Midbrain (tissue), 1 donor: ENCODE measurements at places on chromosomes 1 and 21.
A peak's percentile ranks its signal among the peaks of the same experiment; 100 is the strongest.

- peak; percentile 84 for DNase-seq
These were observed 2.8 kb upstream of the HAPLN2 start for GRCh38 chr1:156616463-156616862.

- no peak for DNase-seq
These were observed 127.4 kb upstream of the HMGB4 start for GRCh38 chr1:33736496-33736895.

DNA sequence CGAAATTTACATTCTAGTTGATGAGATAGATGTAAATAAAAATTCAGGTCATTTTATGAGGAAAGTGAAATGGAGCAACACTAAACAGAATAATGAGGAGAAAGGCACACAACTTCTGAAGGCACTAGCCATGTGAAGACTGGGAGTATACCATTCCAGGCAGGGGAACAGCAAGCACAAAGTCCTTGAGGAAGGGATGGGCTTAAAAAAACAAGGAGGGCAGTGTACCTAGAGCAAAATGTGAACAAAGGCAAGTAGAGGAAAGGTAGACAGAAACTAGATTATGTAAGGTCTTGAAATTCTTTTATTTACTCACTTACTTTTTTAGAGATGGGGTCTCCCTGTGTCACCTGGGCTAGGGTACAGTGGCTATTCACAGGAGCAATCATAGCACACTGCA, 54.1 kb upstream of the LRIG2 start:
- no peak for DNase-seq

DNA sequence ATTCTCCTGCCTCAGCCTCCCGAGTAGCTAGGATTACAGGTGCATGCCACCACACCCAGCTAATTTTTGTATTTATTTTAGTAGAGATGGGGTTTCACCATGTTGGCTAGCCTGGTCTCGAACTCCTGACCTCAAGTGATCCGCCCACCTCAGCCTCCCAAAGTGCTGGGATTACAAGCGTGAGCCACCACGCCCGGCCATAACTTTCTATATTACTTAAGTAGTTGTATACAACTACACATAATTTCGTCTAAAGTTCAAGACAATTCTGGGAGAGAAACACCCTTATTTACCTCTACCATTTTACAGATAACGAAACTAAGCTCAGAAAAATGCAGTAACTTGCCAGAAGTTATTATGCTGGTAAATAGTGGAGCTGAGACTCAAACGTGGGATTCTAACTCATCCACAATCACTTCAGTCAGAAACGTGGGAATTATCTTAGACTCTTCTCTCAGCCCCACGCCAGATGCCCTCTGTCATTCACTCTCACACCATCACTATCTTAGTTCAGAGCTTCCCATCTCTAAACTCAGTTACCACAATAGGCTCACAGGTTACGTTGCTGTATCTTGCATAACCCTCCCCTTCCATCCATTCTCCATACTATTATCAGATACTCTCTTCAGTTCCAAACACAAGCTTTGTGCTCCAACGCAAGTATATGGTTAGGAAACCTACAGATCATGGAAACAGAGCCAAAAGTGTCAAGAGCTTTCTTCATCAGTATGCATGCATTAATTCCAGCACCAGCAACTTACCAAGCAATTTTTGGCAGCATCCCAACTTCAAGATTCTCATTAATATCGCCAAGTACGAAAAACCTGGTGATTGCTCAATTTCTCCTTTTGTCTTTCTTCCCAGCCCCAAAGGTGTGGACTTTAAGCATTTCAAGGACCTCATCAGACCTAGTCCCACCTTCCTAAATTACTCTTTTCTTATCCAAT, 69.3 kb downstream of the RERE start:
- no peak for DNase-seq

GRCh38 chr1:69377507-69377906, 190.2 kb upstream of the LRRC7 start:
- no peak for DNase-seq

- DNase-seq = no peak
These were observed 34.9 kb upstream of the RUNX3 start for GRCh38 chr1:24964811-24965570.
